Activated CD8-positive, alpha-beta memory T cell treated with anti-CD3 and anti-CD28 coated beads, Interleukin-2, amount 50 U/mL, for 48 hours (primary cell): ENCODE measurements at places on chromosomes 5 and 9.

DNA sequence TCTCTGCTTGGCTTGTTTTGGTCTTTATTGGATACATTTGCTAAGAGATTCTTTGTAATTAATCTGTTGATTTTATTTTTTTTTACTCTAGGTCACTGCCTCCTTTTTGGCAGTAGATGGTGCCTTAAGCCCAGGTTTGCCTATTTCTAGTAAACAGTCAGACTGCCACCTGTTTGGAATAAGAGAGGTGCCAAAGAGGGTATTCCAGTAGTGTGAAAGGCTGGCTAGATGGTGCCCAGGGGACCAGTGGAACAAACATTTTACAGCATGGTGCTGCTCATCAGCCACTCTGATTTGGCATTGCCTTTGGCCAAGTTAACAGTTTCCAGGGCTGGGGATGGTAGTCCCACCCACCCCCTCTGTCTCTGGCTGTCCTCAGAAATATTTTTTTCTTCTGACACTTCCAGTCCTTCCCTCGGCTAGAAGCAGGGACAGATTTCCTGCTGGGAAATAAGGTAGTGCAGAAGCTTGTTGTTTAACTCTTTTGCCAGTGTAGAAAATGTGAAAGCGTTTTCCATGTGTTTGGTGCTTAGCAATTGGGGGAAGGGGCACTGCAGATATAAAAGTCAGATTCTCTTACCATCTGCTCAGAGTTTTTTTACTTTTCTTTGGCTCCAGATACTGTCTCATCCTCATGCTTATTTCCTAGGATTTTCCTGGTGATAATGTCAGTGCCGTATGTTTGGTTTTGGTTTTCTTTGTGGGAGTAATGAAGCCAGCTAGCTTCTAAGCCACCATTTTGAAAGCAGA lies 36.6 kb upstream of the FBXL7 start:
- DNase-seq = no peak

DNA sequence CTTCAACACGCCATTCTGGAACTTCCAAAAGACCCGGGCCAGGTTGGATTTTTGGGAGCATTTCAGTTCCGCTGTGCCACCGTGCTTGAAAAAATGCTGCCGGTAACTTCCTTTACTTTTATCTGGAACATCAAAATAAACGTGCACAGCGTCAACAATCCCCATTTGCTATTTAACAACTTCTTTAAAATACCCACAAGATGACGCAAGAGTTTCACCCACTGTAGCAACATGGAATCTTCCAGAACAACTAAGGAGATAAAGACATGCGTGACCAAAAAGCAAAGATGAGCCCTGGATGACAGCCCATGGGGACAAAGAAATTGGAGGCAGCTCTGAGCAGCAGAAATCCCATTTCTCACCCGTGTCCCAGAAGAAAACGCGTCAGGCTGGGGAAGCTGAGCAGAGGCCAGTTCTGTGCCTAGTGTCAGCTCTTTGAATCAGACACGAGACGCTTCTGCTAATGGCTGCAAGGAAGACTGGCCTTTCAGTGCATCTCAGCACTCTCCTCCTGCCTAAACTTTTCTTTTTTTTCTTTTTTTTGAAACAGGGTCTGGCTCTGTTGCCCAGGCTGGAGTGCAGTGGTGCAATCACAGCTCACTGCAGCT lies 61.3 kb downstream of the SECISBP2 start:
- no peak for DNase-seq

DNA sequence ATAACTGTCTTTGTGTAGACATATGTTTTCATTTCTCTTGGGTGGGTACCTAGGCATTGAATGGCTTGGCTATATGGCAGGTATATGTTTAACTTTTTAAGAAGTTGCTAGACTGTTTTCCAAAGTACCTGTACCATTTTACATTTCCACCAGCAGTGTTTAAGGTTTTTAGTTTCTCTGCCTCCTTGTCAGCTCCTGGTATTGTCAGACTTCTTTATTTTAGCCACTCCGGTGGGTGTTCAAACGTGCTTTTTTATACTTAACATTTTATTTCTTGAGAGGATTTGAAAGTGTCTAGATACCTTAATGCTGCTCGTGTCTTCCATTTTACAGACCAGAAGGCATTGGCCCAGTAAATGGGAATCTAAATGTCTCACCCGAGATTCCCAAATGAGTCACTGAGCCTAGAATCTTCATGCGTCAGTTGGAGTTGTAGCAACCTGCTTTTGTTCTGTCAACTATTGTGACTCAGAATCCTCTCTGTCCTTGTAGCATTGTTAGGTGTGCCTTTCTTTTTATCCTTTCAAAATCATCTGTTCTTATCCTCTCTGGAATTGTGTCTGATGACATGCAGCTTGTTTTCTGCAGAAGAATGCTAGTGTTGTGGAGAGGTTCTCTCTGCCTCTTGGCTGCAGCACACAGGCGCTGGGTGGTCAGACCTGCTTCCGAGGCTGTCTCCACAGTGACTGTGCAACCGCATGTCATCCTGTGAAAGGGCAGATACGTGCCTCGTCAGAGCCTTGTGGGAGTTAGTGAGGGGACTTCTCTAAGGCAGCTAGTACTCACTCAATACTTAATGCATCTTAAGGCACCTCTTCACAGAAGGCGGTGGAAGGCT lies 291.8 kb downstream of the AOPEP start:
- no peak for DNase-seq

DNA sequence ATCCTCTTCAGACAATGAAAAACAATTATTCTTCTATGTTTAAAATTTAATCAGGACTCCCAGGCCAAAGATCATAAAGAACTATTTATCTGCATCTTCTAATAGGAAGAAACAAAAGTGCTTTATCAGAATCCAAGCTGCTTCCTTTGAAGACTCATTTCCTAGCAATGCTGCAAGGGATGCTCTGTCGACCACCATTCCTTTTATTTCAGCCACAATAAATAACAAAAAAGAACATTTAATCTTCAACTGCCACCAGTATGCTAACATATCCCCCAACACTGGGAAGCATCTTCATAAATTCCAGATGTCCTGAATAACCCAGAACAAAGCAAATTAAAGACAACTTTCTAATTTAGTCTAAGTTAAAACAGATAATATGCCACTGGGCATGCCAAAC lies 68.7 kb downstream of the PKD2L2 start:
- no peak for DNase-seq

- DNase-seq = no peak
Observed at GRCh38 chr5:139012176-139012575, 137.0 kb upstream of the LRRTM2 start.

GRCh38 chr5:123283499-123283898 lies 139.7 kb downstream of the CEP120 start:
- no peak for DNase-seq

- DNase-seq = no peak
Observed at GRCh38 chr5:162990856-162991497, 446.4 kb upstream of the CCNG1 start.

GRCh38 chr5:36305571-36306326 lies 4.0 kb upstream of the RANBP3L start:
- DNase-seq = no peak

GRCh38 chr9:91176426-91176825 lies 185.3 kb downstream of the AUH start:
- peak; percentile 58 for DNase-seq

DNA sequence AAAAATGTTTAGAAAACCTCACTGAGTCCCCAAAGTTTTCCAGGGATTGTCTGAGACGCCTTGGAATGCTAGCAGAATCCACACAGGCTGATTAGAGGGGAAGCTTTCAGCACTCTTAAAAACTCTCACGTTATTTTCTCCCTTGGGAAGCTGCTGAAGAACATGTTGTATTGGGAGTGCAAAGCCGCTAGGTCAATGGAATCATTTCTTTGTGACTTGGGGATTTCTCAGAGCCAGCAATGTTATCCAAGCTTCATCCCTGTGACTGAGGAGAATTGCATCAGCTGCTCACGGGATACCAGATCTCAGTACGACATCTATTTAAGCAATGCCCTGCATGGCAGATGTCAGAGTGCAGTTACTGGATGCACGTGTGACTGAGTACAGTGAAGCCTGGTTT lies 426.4 kb upstream of the MPDZ start:
- DNase-seq = no peak

GRCh38 chr5:115594128-115595047 lies 7.9 kb downstream of the TICAM2 start:
- no peak for DNase-seq

GRCh38 chr5:136754216-136754615 lies 388.9 kb upstream of the TRPC7 start:
- no peak for DNase-seq

- DNase-seq = no peak
Observed at GRCh38 chr5:133897431-133897830, 71.0 kb downstream of the C5orf15 start.

DNA sequence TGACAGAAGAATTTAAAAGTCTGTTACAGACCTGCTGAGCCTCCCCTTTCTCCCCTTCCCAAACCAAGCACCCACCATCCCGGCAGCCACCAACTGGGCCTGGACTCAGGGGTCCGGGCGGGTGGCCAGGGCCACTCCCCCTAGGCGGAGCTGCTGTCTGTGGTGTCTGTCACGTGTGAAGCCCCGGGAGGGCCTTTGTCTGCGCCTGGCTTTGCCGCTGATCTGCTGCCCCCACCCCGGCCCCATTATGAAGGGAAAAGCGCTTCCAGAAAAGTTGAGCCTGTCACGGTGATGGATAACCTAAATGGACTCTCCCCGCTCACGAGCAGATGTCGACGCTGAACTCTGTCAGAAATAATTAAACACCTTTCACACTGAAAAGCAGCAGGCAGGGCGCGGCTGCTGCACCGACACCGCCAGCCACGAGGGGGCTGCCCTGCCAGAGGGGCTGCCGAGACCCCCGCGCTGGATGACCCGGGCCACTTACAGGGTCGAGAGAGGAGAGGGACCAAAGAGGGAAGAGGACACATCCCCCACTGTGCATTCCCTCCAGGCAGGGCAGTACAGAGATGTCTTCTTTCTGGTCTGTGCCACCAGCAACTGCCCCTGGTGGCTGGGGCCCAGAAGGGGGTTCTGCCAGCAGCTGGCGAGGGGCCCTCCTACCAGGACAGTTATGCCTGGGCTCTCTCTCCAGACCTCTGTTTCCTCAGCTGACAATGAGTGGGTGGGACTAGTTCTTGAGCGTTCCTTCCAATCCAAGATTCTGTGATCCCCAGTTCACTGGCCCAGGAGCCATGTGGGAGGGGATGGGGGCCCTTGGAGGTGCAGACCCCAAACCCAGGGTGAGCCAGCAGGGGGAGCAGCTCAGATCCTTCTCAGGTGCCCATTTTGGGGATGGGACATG lies 36.0 kb upstream of the BARHL1 start:
- no peak for DNase-seq

- DNase-seq = no peak
Observed at GRCh38 chr9:76459694-76460635, 983 bp downstream of the GCNT1 start.

DNA sequence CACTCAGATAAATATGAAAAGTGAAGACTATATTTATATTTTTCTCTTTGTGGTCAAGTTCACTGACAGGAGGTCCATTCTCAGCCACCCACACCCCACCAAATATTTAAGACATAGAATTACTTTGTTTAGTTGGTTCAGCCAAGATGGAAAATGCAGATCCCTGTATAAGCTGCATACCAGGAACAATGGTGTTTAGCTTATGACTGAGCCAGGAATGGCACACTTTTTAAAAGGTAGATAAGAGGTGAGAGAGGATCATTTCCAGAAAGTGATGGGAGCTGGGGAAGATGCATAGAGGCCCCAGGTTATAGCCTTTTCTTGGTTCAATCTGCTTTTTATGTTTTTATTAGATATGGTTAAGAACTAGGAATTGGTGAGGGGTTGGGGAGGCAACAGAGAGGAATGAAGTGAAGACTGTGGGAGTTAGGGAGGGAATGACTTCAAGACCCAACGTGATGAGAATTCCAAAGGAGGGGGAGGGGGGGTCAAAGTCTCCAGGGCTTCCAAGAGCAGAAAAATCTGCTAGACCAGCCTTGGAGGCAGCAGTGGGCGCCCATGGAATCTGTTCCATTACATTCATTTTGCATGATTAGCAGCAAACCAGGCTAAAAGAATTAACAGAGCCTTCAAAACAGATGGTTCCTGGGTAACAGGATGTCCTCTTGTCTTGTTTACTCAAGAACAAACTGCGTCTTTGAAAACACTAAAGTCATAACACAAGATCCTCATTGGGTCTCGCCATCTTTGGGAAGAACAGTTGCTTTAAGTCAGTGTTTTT lies 95.2 kb downstream of the FGF1 start:
- no peak for DNase-seq

DNA sequence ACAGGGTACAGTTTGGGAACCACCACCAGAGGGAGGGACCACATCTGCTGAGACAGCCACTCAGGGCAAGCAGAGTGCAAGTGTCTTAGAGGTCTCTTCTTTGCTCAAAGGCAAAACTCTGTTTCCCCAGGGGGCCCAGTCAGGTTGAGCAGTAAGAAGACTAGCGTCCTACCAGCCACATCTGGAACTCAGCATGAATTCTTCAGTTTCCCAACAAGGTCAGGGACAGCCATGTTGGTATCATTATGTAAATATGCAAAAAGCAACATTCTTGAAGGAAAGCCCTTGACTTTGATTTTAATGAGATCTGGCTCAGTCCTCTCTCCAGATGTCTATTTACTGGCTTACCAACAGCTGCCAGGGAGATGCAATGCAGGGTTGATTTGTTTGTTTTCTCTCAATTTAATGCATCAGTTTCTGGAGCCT lies 46.7 kb downstream of the TGFBI start:
- no peak for DNase-seq

DNA sequence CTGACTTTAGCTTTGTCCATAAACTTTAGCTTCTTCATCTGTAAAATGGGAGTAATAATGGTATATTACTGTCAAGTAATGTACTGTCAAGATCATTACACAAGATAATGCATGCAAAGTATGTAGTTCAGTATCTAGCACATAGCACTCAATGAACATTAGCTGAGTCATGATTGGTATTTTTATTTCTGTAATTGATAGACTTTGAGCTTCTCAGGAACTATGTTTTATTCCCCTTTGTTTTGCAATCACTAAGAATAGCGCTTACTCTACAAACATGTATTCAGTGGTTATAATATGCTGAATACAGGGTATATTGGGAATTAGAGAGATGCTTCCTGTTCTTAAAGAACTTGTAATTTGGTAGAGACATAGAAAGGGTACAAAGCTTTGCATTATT lies 142.3 kb upstream of the KLF9 start:
- no peak for DNase-seq

- no peak for DNase-seq
Observed at GRCh38 chr5:177433658-177434217, 7.3 kb downstream of the GRK6 start.

DNA sequence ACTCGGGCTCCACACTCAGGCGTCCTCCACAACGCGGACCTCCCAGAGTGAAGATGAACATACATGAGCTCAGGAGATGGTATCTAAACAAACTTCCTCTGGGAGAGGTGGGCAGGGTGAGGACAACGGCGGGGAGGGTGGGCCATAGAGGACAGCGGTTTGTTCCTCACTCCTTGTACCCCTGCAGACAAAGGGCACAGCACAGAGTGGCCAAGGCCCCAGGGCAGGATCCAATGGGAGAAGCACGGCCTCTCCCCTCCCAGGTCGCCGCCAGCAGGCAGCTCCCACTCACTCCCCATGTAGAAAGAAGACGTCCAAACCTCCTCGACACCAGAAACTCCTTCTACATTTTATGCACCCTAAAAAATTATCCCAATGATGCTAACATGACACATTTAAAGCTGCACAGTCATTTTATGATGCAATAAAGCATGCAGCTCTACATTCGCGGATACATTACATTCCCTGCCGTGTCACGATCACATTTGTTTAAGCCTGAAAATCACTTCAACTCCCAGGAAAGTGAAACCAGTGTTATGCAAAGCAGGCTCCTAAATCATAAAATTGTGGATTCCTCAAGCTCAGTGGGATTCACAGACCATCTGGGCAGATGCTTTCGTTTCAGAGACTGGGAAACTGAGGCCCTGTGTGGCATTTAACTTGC lies 87.5 kb upstream of the SARDH start:
- DNase-seq = no peak

GRCh38 chr9:68505681-68506409 lies 34.8 kb downstream of the TMEM252 start:
- no peak for DNase-seq
